ENCODE measurements at places on chromosomes 11 and 22. TPM values are rescaled to one million over a fixed set of nuclear protein-coding genes. Genes with fewer than 3 reads are reported as not detected.

DNA sequence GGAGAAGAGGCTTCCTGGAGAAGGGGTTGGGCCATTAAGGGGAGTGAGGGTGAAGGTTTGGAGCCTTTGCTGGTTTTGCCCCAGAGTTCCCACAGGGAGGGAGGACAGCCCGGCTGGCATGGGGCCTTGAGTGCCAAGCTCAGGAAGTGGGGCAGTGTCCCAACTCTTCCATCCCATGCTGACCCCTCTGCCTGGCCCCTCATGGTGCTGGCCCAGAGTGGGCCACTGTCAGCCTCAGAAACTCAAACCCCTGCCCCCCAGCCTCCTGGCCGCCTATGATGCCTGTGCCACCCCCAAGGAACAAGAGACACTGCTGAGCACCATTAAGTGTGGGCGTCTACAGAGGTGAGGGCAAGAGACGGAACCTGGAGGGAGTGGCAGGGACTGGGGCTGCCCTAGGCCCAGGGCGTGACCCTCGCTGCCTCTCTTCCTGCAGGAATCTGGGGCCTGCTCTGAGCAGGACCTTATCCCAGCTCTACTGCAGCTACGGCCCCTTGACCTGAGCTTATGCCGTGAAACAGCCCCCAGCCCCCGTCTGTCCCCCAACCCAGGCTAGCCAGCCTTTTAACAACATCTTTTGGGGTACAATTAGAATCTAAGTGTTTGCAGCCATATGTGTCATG, 5.4 kb downstream of the MUS81 start:
- DNase-seq: no peak

GRCh38 chr11:22192289-22192641, 620 bp upstream of the ANO5 start:
- no peak for DNase-seq

DNA sequence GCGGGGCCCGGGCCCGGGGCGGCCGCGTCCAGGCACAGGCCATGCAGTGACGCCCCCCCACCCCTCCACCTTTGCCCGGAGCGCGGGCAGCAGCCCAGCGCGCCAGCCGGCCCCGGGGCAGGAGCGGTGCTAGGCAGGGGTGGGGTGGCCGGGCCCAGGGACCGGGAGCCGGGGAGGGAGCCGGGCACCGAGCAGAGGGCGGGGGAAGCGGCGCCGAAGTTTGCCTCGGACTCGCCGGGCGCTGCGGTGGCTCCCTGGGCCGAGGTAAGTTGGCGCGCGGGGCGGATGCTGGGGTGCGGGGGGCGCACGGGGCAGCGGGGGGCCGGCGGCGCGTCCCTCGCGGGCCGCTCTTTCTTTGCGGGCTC, 332 bp downstream of the TEAD1 start:
- DNase-seq: no peak

DNA sequence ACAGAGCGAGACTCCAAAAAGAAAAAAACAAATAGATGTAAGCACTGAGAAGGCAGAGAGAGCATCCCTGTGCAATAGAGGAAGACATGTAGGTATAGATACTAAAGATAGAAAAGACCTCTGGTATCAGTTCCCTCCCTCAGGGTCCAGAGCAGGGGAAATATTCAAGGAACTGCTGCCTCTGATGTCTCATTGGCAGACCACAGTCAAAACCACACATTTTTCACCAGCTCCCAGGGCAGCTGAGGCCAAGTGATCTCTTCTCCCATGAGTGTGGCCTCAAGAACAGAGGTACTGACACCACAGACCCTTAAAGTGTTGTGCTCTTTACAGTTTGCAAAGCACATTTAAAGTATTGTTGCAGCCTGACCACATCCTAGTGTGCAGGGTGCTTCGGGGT, 288.5 kb downstream of the NTM start:
- DNase-seq: no peak

- DNase-seq: no peak
Observed at GRCh38 chr11:1009991-1010390, 26.5 kb downstream of the MUC6 start.

- no peak for DNase-seq
Observed at GRCh38 chr22:48320048-48320682, 1507.5 kb downstream of the BRD1 start.

GRCh38 chr11:93123351-93123898, 74.4 kb downstream of the SLC36A4 start:
- peak; percentile 35 for DNase-seq

- DNase-seq: no peak
Observed at GRCh38 chr11:43736502-43737200, 56.1 kb downstream of the HSD17B12 start.

DNA sequence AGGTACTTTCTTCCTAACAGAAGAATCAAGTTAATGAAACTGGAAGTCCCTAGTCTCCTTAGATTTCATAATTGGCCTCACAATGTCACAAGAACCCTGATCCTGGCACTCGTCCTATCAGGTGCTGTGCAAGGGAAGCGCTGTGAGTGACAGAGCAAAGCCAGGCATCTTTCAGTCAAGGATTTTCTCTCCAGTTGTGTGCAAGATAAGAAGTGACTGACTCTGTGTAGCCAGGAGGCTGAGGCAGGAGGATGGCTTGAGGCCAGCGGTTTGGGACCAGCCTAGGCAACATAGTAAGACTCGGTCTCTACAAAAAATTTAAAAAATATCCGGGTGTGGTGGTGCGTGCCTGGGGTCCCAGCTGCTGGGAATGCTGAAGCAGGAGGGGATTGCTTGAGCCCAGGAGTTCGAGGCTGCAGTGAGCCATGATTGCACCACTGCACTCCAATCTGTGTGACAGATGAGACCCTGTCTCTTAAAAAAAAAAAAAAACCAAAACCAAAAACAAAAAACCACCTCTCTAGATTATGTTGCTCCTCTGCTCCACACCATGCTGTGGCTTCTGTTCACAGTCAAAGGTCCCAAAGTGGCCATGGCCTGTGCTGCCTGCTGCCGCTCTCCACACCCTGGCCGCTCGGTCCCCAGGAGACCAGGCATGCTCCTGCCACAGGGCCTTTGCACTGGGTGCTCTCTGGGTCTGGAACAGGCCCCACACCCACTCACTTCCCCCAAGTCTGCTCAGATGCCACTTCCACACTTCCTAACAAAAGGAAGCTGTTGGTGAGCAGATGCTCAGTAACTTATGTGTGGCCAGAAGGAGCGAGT, 54.2 kb upstream of the CLDN5 start:
- no peak for DNase-seq

DNA sequence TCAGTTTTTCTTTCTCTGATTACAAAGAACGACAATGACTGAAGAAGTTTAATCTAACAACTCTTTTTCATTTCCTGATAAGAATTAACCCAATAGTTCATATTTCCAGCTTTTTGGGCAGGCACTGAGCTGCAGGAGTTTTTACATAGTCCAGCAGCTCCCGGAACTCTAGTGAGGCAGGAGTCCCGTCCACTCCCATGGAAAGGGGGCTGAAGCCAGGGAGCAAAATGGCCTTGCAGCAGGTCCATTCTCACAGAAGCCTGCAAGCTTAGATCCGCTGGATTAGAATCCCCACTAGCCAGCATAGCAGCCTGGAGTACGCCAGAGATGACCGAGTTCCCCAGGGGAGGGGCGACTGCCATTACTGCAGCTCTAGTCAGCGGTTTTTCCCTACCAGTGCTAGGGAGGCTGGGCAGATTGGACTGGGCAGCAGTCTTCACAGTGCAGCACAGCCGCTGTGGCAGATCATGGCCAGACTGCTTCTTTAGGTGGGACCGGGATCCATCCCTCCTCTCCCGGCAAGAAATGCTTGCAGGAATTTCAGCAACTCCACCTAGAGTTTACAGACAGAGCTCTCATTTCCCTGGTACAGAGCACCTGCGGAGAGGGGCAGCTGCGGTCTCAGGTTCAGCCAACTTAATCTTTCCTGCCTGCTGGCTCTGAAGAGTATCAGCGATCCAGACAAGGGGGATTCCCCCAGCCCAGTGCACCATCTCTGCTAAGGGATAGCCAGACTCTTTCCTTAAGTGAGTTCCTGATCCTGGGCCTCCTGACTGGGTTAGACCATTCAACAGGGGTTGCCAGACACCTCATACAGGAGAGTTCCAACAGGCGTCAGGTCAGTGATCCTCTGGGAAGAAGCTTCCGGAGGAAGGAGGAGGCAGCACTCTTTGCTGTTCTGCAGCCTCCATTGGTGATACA, 742 bp upstream of the CASP4 start:
- no peak for DNase-seq

DNA sequence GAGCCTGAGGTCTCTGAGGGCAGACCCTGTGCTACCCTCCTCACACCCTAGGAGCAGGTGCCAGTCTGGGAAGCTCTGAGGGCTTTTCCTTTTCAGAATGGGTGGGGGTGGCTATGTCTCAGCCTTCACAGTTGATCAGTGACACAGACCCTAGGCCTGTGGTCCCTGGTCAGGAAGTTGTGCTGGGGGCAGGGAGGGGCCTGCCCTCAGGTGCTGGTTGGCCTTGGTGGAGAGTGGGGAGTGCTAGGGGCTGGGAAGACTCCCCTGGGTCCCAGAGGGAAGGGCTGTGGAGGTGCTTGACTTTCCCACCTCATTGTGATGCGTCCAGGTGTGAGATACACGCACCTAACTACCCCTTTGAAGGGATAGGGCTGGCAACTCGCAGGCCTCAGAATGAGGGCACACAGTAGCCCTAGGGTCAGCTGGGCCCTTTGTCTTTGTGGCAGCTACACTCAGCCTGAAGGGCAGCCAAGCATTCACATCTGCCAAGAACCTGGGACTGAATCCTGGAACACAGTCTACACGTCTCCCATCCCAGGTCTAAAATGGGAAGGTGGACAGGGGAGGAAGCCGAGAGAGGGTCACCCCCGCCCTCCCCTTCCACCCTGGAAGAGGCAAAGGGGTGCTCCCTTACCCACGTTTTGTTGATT, 31.2 kb upstream of the ATXN10 start:
- no peak for DNase-seq

Gene PRG2
- polyA plus RNA-seq: not detected

Gene SLC22A8
- polyA plus RNA-seq: not detected

Gene CD44
- polyA plus RNA-seq: 152 TPM

Gene LARGE1
- polyA plus RNA-seq: 34.5 TPM

Gene SMTNL1
- not detected for polyA plus RNA-seq

Gene RNF26
- 33.3 TPM for polyA plus RNA-seq

Gene RAG1
- polyA plus RNA-seq: 0.30 TPM
